Spleen (tissue), 13 donors: ENCODE measurements at places on chromosomes 4 and X.

- DNase-seq, result no peak
Measured at GRCh38 chrX:110327336-110327735, 9.5 kb upstream of the AMMECR1 start.

DNA sequence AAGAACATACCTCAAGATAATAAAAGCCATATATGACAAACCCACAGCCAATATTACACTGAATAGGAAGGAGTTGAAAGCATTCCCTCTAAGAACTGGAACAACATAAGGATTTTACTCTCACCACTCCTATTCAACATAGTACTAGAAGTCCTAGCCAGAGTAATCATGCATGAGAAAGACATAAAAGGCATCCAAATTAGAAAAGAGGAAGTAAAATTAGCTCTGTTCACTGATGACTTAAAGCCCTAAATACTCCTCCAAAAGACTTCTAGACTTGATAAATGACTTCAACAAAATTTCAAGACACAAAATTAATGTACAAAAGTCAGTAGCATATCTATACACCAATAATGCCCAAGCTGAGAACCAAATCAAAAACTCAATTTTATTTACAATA is 235.7 kb downstream of the NKX6-1 start:
- DNase-seq, result no peak

- DNase-seq, result no peak
Measured at GRCh38 chr4:32000846-32001488, 1280.8 kb downstream of the PCDH7 start.

- DNase-seq, result no peak
Measured at GRCh38 chr4:178553201-178553600, 1111.0 kb upstream of the AGA start.

DNA sequence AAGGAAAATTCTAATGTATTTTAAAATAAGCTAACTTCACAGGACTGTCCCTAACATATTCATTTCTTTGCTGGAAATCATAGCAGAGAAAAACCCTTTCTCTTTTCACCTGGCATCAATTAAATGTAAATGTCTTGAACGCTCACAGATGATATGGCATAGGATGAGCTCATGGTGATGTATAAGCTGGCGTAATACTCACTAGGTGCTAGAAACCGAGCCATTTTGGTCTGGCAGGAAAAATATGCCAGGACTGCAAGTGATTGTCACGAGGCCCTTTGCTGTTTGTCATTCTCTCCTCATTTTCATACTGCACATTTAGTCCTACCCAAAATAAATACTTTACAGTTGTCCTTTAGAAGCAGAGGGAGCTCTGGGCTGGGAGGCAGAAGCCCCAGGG is 222.7 kb upstream of the LNX1 start:
- no peak for DNase-seq

DNA sequence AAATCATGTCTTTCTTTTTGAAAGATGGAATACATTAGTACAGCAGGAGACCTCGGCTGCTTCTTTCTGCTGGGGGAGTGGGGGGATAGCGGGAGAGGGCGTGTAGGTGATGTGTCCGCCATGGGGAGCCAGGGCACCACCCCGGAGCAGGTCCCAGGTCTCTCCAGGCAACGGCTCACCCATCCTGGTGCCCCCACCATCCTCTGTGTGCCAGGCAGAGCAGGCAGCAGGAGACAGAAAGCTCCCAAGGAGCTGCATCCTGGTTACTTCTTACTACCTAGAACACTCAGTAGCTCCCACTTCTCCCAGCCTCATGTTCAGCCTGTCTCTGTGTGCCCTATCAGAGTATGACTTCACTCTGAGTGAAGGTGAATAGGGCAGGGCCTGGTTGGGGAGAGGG is 23.6 kb downstream of the TNIP2 start:
- DNase-seq, result peak; percentile 54

- peak; percentile 75 for DNase-seq
Measured at GRCh38 chr4:6969826-6970800, 60.5 kb downstream of the TBC1D14 start.

GRCh38 chrX:137423241-137423640 is 142.7 kb upstream of the ZIC3 start:
- no peak for DNase-seq
